H9 (cell line): ENCODE measurements at places on chromosomes 3 and 15.

DNA sequence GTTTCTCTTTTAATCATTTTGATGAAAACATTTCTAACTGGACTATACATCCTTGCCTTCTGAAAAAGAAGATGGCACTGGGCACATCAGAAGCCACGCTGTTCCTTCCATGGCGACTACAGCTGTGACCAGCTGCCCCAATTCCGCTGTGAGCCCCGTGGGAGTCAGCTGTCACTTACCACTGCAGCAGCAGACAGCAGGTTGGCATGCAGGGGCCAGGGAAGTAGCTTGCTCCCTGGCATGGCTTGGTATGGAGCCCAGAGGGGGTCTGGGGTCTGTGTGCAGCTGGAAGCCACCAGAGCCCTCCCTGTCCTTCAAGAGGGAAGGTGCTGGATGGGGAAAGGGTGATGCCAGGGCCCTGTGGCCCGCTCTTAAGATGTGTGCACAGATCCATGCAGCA lies 4.5 kb upstream of the ZXDC start:
- DNase-seq: no peak

DNA sequence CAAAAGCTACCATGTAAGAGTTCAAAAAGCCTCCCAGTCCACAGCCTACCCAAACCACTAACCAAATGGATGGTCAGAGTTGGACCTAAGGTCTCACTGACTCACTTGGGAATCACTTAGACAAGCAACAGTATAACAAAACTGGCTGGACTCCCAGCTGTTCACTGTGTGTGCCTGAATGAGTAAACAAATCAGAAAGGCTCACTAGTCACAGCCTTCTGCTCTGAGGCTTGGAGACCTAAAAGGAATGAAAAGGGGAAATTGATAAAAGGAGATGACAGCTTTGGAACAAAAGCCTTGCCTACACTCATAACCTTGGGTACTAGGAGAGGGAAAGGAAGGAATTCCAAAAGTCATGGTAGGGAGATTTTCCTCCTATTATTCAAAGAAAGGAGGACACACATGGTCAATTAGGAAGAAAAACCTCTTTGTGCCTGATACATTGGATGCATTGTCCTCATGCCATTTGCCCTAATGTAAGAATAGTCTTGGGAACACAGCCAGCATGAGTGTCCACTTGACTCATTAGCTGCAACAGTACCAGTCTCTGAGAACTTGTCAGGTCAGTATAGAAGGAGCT lies 92.3 kb downstream of the FRMD5 start:
- no peak for DNase-seq

DNA sequence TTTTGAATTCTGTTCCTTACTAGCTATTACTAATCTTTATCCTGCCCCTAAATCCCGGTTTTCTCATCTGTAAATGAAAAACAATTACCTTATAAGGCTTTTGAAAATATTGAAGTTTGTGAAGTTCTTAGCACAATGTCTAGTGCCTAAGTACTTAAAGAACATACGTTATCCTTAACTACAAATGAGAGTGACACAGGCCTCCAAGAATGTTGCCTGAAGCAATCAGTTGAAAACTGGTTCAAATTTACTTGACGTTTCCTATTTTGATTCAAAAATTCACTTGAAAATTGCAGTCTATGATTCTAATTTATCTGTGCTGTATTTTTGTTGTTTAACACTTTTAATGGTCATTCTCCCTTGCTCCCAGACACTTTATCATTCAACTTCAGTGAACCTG lies 3.2 kb downstream of the SENP7 start:
- DNase-seq: no peak

- DNase-seq: no peak
Measured at GRCh38 chr15:99981839-99982658, 248.8 kb upstream of the LYSMD4 start.

- no peak for DNase-seq
Measured at GRCh38 chr3:115186351-115187148, 39.5 kb upstream of the ZBTB20 start.

- no peak for DNase-seq
Measured at GRCh38 chr3:22474706-22475445, 723.9 kb upstream of the ZNF385D start.

GRCh38 chr3:163543662-163544061 lies 1534.6 kb downstream of the SI start:
- no peak for DNase-seq

DNA sequence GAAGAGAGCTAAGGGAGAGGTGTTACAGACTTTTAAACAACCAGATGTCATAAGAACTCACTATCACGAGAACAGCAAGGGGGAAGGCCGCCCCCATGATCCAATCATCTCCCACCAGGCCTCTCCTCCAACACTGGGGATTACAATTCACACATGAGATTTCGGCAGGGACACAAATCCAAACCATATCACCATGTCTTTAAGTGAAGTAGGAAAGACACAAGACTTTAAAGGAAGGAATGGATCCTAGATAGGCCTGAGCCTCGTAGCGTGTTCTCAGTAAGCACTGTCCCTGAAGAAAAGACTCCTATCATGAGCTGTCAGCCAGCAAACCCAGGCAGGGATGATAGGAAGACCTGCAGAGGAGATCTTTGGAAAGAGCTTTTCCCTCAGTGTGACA lies 15.1 kb upstream of the RPS27L start:
- DNase-seq: no peak

DNA sequence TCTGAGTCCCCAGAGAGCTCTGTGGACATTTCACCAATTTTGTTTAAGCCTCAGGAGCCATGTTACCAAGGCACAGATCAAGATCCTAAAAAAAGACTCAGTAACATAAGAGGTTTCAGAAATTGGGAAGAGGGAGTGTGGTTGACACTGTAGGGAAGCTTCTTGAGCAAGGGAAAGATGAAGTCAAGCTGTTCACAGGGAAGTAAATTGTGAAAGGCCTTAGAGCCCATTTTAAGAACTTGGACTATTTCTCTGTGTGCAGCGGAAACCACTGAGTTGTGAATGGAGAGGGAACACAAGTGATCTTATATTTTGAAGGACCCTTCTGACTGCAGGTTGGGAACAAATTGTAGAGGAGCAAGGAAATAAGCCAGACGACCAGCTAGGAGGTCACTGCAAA lies 18.7 kb downstream of the BCL2A1 start:
- DNase-seq: no peak

- no peak for DNase-seq
Measured at GRCh38 chr3:137163958-137164357, 206.2 kb downstream of the IL20RB start.

GRCh38 chr3:112531358-112531781 lies 30.4 kb downstream of the ATG3 start:
- DNase-seq: no peak

DNA sequence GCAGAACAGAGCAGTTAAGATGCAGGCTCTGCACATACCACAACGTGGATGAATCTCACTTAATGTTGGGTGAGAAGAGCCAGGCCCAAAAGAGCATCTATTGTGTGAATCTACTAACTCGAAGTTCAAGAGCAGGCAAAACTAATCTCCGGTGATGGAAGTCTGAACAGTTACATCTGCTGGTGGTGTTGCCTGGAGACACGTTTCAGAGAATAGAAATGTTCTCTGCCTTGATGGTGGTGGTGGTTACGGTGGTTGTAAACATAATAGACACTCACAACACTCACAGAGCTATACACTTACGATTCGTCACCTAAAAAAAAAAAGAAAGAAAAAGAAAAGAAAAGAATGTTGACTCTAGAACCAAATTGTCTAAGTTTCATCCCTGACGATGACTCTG lies 86.8 kb downstream of the LIPC start:
- DNase-seq: no peak

DNA sequence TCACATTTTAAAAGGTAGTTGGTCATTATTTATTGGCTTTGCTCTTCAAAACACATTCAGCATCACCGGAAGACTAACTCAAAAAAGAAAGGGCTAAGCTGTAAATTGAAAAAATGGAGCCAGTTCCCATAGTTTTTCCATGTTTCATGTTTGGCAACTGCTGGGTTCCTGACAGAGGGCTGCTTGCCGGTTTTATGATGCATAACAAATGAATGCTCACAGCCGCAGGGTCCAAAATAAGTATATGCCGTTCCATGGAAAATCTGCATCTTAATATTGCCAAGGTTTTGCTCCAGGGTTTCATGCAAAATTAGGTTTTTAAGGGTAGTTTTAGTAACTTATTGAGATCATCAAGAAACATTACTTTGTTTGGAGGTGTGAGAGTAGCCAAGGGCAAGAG lies 15.8 kb downstream of the SLC12A1 start:
- no peak for DNase-seq

DNA sequence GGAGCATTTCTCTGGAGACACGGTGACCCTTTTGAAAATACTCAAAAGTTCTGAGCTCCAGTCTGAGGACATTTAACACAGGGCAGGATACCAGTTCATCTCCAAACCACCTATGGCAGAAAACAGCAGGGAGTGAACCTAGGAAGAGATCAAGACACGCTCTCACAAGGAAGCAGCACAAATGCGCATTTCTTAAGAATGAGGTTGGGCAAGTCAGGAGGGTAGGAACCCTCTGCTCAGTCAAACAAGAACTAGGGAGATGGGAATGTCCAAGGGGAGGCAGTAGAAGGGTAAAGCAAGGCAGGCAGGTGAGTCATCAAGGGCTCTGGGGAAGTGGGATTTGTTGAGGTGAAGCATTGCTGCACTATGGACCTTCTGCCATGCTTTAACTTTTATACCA lies 60.3 kb upstream of the PSMD6 start:
- no peak for DNase-seq

- no peak for DNase-seq
Measured at GRCh38 chr3:140994316-140994715, 52.7 kb downstream of the SLC25A36 start.
